ENCODE measurements at places on chromosomes 4 and X.
A peak's percentile ranks its signal among the peaks of the same experiment; 100 is the strongest.

DNA sequence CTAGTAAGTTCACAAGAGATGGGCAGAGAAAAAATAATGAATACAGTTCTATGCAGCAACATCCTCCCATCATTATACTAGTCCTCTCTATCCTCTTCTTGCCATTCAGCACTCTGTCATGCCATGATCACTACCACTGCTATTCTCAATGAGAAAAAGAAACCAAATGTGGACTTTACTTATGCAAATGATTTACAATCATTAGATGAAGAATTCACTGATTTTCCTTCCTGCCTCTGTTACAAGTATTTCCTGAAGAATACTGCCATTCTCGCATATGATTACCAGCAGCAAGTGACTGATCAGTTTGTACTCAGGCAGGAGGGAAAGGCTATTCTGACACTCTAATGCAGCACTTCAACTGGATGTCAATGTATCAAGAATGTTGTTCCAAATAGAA, 50.3 kb downstream of the WDFY3 start:
- no peak for DNase-seq

DNA sequence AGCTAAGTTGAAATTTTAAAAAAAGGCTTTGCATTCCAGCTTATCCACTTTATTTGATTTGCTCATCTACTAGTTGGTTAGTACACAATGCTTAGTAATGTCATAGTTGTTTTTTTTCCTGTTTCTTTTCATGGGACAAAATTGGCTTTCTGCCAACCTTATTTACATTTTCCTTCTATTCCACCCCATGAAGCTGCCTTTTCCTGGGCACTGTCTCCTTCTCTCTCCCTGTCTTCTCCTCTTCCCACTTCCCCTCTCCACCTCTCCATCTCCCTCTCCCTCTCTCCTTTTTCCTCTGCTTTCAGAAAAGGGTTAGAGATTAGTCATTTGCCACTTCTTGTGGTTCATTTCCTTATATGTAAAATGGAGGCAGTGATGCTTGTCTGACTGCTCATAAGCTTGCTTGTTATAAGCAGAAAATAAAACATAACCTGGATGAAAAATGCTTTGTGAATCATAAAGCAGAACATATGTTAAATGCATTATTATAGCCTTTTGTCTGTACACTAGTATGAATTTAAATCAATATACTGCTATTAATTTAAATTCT, 181.9 kb downstream of the CEP135 start:
- DNase-seq = peak; percentile 19

DNA sequence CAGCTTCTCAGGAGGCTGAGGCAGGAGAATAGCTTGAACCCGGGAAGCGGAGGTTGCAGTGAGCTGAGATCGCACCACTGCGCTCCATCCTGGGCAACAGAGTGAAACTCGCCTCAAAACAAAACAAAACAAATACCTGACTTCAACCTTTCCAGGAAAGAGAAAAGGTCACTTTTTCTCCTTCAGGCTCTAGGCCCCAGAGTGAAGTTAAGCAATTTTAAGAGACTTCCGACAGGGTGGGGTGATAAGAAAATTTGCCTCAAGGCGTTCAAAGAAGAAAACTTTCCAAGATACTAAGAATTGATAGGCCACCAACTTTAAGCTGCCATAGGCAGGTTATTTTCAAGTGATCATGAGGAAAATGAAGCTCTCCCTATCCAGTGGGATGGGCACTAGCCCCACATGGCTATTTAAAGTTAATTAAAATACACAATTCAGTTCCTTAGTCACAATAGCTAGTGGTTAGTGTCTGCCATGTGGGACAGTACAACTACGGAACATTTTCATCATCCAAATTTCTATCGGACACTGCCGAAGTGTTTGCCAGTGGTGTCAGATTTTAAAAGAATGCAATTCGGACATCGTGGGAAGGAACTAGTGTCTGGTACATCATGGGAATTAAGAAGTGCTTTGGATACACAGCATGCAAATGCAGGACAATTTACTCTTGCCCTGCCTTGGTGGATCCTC, 33.0 kb downstream of the SMS start:
- DNase-seq = no peak

DNA sequence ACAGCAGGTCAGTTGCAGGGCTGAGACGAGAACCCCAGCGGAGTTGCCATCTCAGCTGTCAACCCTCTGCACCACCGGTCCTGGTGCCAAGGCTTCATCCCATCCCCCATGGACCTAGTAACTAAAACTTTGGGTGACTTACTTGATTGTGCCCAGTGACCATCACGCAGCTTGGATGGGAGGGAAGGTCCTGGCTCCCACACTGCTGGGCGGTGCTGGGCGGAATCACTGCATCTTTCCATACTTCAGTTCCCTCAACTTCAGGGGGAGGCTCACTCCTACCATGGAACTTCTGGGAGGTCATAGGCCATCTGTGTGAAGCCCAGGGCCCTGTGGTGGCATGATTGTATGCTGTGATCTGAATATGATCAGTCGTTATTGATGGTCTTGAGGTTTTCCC, 26.2 kb upstream of the JAKMIP1 start:
- DNase-seq = no peak

DNA sequence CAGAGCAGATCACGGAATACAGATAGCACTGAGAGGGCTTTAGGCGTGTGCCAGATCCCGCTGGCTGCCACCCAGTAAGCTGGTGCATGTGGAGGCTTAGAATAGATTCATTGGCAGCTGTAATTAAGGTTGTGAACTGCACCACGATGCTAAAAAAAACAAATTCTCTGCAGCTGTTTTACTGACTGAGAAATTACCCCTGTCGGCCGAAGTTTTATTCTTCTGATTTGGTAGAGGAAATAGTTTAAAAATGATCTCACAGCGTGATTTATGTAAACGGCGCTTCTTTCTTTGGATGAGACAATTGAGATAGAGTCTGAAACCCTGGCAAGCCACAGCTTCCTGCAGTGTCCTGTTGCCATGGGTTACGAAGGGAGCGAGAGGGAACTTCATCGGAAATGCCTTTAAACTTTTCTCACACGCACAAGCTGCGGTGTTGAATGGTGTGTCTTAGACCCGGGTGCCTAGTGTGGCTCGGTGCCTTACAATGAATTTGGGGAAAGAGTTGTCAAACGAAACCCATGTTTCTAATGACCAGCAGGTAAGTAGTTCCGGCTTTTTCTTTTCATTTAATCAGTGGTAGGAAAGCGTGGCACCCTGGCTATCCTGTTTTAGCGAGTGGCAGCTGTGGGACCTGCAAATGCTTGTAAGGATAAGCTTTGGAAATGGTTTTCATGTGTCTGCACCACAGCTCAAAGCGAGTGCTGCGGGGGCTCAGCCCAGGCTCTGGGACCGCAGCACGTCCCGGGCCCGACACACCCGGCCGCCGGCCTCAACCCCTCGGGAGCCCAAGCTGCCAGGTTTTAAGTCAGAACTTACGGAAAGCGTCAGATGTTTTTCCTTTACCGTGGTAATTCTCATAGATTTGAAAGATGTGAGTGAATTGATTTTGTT, 71.7 kb upstream of the HGFAC start:
- peak; percentile 84 for DNase-seq

DNA sequence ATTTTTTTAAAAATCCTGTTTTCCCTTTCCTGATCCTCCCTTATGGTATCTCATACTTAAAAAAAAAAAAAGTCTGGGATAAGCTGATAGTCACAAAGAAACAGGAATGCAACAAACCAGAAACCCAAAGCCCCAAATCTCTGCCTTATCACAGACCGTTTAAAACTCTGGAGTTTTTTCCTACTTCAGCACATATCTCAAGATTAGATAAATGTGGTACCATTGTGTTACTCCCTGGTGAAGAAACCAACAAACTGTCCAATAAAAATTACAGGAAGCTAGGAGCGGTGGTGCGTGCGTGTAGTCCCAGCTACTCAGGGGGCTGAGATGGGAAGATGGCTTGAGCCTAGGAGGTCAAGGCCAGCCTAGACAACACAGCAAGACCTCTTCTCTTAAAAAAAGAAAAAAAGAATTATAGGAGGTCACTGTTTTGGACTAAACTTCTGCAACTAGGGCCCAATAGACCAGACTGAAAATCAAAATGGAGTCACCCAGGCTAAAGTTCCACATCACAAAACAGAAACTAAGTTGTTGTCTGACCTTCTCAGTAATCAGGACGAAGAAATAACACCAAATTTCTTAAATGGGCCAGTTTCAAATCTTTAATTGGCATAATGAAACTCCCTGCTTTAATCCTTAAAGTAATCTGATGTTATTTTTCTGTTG, 51.9 kb downstream of the RBM47 start:
- DNase-seq = no peak

DNA sequence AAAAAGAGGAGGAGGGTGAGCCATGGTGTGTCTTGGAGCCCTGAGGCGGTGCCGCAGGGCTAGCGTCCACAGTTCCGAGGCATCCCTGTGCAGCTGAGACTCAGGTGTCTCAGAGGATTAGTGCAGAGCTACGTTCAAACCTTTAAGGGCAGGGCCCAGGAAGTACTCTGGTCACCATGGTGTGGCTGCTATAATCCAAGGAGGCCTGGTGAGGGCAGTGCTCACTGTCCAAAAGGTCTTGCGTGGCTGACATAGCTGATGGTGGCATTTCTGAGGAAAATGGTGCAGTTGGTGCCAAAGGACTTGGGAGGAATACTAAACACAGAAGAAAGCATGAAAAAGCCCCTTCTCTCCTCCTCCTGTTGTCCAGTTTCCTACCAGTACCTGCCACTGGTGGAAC, 146.9 kb downstream of the DCHS2 start:
- DNase-seq = no peak

- DNase-seq = no peak
Observed at GRCh38 chr4:153116801-153117200, 87.4 kb upstream of the TRIM2 start.
